ENCODE measurements at places on chromosomes 13 and 19.

DNA sequence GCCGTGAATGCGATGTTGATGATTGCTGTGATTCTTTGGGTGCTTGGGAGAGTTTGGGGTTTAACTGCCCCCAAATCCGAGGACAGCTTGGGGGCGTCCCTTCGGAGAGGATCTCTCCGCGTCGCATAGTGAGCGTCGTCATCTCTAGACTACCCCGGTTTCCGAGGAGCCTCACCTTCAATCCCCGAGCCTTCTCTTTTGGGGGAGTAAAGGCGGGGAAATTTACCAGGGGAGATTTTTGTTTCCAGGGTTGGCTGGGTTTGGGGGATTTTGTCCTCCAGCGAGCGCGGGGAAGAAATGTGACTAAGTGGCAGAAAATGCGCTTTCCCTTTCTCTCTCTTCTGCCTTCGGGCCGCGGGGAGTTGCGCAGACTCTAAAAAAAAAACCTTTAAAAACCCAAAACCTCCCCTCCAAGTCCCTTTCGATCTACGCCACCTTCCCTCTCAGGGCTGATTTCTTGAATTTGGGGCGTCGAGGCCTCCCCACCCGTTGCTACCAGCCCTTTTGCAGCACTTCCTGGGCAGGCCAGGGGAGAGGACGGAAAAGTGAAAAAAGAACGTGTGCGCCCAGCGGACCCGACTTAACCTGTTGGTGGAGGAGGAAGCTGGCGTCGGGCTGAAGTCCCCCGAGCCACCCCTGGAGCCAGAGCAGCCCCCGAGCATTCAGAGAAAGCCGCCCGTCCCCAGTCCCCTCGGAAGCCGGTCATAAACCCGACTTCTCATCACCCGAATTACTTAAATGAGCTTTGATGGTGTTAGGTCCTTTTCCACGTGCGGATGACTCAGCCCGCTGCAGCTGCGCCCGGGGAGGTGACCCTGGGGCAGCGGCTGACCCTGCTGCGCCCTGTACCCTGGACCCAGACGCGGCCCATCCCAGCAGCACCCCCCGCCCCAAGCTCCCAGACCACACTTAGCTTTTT, 17.7 kb downstream of the NFIX start:
- peak; percentile 45 for DNase-seq

DNA sequence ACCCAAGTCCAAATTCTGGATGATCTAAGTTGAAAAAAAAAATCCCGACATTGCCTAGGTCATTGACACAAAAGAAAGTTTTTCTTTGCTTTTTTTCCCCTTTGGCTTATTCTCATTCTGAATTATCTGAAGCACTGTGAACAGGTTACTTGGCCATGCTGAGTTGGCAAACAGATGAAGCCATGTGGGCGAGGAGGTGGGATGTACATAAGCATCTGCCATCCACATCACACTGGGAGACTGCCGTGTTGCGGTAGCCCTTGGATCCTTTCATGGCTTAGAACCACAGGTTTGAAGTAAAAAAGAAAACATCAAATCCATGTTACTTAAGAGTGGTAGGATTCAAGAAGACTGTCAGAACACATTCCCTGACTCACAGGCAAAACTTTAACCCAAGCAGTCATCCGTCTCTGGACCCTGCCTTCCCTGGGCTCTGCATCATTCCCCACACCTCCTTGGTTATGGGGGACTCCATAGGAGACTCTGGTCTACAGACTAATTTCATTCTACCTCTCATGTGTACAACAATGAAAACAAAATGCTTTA, 242.5 kb upstream of the SERP2 start:
- no peak for DNase-seq

- no peak for DNase-seq
These were observed 603 bp downstream of the TM9SF2 start for GRCh38 chr13:99501848-99502301.

GRCh38 chr13:97798171-97798821, 155.2 kb upstream of the IPO5 start:
- DNase-seq: no peak

GRCh38 chr19:46218160-46218559, 11.4 kb upstream of the IGFL1 start:
- peak; percentile 21 for DNase-seq

- no peak for DNase-seq
These were observed 42.7 kb downstream of the KDM4B start for GRCh38 chr19:5011476-5012238.

- no peak for DNase-seq
These were observed 422.2 kb downstream of the KLF5 start for GRCh38 chr13:73480779-73481559.

All from stimulated activated CD4-positive, alpha-beta T cell treated with anti-CD3 and anti-CD28 coated beads, Interleukin-4, amount 100 ng/mL, for 4 hours (primary cell).